Small intestine (tissue), 16 donors: ENCODE measurements at places on chromosomes 6 and 20. TPM values are rescaled to one million over a fixed set of nuclear protein-coding genes. Genes with fewer than 3 reads are reported as not detected.

DNA sequence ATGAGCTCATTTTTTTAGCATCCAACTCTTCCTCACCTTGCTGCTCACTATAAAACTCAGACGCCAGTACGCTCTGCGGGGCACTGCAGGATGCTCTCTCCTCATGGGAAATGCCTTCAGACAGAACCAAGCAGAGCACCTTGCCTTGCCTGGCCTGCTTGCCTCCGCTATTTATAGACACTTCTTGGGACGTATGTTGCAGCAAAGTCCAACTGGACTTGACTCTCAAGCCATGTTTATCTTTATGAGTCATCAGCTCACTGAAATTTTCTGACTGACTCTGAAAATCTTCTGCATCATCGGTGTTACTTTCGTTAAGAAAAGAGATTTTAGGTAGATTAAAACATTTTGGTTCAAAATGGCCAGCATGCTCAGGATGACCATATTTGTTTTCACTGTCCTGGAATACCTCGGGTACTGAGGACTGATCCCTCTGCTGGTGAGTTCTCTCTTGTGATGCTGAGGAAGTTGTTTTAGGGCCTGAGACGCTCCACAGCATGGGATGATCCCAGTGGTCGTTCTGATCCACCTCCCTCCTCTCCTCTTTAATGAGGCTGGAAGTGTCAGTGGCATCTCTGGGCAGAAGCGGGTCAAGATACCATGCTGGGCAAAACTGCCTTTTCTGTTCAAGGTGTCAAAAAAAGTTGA lies 204.5 kb downstream of the KIF16B start:
- DNase-seq = peak; percentile 42

- DNase-seq = no peak
Measured at GRCh38 chr20:64113796-64114355, 6.5 kb upstream of the NPBWR2 start.

- no peak for DNase-seq
Measured at GRCh38 chr6:2820415-2820814, 21.2 kb downstream of the SERPINB1 start.

- DNase-seq = no peak
Measured at GRCh38 chr6:79657238-79657637, 26.1 kb downstream of the SH3BGRL2 start.

GRCh38 chr20:24359321-24360027 lies 110.0 kb upstream of the SYNDIG1 start:
- no peak for DNase-seq

The BIRC7 gene
- not detected for polyA plus RNA-seq

GRCh38 chr20:20020908-20021307 lies 3.7 kb downstream of the NAA20 start:
- DNase-seq = no peak

- DNase-seq = no peak
Measured at GRCh38 chr20:17589161-17589834, 19.4 kb downstream of the DSTN start.
